T-helper 1 cell treated with Interleukin-12 subunit alpha and Interleukin-12 subunit beta and Interleukin-4 antibody, amounts not matched to agents 30 ng/mL and 1 ng/mL, for 36 hours (primary cell): ENCODE measurements at places on chromosomes 1 and 21. TPM values are rescaled to one million over a fixed set of nuclear protein-coding genes. Genes with fewer than 3 reads are reported as not detected.

NCSTN gene
- 75.8 and 87.4 TPM in 2 replicates for total RNA-seq

TNFRSF8 gene
- total RNA-seq = 53.8 and 54.5 TPM in 2 replicates

PADI2 gene
- not detected in 2 replicates for total RNA-seq

DTL gene
- 49.8 and 54.4 TPM in 2 replicates for total RNA-seq

PTPN7 gene
- 302 and 313 TPM in 2 replicates for total RNA-seq

RAB25 gene
- total RNA-seq = 0.56 TPM in 1 of 2 replicates, not detected in the other

HAPLN2 gene
- not detected in 2 replicates for total RNA-seq

DAB1 gene
- total RNA-seq = 0.15 and 0.22 TPM in 2 replicates

FASLG gene
- total RNA-seq = 12.4 and 12.7 TPM in 2 replicates

RNU1-3 gene
- total RNA-seq = 2,156 and 2,251 TPM in 2 replicates

FAM177B gene
- not detected in 2 replicates for total RNA-seq

FAM76A gene
- 15.5 and 16.1 TPM in 2 replicates for total RNA-seq

LCE5A gene
- not detected in 2 replicates for total RNA-seq

RABGGTB gene
- total RNA-seq = 118 and 119 TPM in 2 replicates

LRRC7 gene
- total RNA-seq = 0.29 and 0.54 TPM in 2 replicates

AGMAT gene
- total RNA-seq = 18.3 TPM in 2 replicates

OBSCN gene
- 15.4 and 17.5 TPM in 2 replicates for total RNA-seq

PLA2G2D gene
- not detected in 2 replicates for total RNA-seq

CFAP141 gene
- not detected in 2 replicates for total RNA-seq

TCHH gene
- total RNA-seq = 0.07 TPM in 1 of 2 replicates, not detected in the other

KIF2C gene
- 70.5 and 74.9 TPM in 2 replicates for total RNA-seq

OR2T33 gene
- total RNA-seq = not detected in 2 replicates

CLEC20A gene
- total RNA-seq = not detected in 2 replicates

LCE2C gene
- total RNA-seq = not detected in 2 replicates

RNF19B gene
- total RNA-seq = 137 and 138 TPM in 2 replicates

CD244 gene
- total RNA-seq = 1.9 and 2.2 TPM in 2 replicates

RPE65 gene
- total RNA-seq = not detected in 2 replicates

RAD54L gene
- total RNA-seq = 30.9 and 33.3 TPM in 2 replicates

ZNF593OS gene
- total RNA-seq = not detected in 2 replicates

OPTC gene
- total RNA-seq = not detected in 2 replicates

LAMC2 gene
- total RNA-seq = 2.1 TPM in 2 replicates

IL19 gene
- not detected in 2 replicates for total RNA-seq

C2CD4D gene
- 0.66 and 0.83 TPM in 2 replicates for total RNA-seq

FCGR2B gene
- 0.24 TPM in 1 of 2 replicates, not detected in the other for total RNA-seq

AKR7A2 gene
- total RNA-seq = 24.2 and 29.4 TPM in 2 replicates
